Trophoblast cell (in vitro differentiated cells and primary cell): ENCODE measurements at places on chromosomes 5 and 9.

DNA sequence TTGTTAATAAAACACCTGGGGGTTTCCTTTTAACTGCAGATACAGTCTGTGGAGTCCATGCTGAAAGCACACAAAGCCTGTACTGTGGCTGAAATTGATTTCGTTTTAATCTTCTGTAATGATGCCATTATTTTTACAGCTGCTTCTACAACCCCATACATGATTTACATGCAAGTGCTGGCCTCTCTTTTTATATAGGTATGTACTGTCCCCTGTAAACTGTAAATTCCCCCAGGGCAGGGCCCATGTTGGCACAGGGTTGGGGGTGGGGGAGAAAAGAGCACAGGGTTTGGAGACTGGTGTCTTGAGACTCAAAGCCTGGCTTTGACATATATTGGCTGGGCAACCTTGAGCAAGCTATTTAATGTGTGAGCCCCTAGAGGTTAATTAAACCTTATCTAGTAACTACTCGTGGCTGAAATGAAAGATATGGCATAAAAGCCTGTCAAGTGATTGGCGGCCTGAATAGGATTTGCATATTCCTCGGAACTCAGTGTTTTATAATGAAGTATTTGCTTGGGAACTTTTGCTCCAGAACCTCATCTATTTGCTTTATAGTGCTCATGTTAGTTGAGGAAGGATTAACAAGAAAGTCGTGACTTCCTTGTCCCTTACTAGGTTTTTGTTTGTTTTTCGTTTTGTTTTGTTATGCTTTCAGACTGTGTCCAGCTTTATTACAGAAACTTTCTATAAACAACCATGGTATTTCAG lies 34.0 kb downstream of the KLF4 start:
- no peaks in the 10 kb centered on the region for H3K27me3 ChIP-seq
- DNase-seq = no peak
- no peak overlapping the region for H3K27ac ChIP-seq
- no peak overlapping the region for H3K4me3 ChIP-seq
- H3K4me1 ChIP-seq = peaks cover 4% of the 10 kb centered on the region
- no peaks in the 10 kb centered on the region for H3K36me3 ChIP-seq

GRCh38 chr5:105803431-105803830 lies 1867.3 kb downstream of the EFNA5 start:
- H3K27ac ChIP-seq = no peak overlapping the region
- H3K36me3 ChIP-seq = no peaks in the 10 kb centered on the region
- H3K4me3 ChIP-seq = no peak overlapping the region
- DNase-seq = no peak

DNA sequence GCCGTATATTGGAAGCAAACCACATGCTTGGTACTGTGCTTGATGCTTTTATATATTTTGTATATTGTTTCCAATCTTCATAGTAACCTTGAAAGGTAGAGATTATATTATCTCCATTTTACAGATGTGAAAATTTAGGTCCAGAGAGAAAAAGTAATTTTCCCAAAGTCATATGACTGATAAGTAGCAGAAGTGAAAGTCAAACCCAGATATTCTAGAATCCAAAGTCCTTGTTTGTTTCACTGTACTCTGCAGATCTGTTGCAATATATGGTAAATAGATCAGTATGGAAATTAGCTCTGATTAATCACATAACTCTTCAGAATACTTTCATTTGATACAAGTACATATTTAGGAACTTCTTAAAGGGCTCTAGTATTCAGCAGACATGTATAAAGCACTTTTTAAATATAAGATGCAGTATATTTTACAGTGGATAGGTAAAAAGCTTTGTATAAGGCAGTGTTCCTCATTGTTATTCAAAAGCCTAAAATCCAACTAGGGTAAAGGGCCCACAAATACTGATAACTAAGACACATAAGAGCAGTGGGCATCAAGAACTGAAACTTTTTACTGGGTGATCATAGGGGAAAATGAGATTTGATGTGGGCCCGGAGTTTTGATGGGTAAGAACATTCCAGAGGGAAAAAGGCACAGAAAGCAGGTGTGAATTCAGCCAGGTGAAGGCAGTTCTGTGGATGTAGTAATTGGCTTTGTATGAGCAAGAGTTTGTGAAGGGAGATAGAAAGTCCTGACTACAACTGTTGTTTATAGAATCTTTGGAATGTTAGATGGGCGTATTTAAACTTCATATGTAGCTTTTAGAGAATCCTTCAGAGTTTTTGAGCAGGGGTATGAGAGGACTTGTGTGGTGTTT lies 25.0 kb downstream of the NDFIP1 start:
- peak; percentile 81 for DNase-seq
- peaks cover 9% of the 10 kb centered on the region for H3K36me3 ChIP-seq
- no peaks in the 10 kb centered on the region for H3K4me1 ChIP-seq
- H3K27me3 ChIP-seq = no peaks in the 10 kb centered on the region
- no peak overlapping the region for H3K27ac ChIP-seq

DNA sequence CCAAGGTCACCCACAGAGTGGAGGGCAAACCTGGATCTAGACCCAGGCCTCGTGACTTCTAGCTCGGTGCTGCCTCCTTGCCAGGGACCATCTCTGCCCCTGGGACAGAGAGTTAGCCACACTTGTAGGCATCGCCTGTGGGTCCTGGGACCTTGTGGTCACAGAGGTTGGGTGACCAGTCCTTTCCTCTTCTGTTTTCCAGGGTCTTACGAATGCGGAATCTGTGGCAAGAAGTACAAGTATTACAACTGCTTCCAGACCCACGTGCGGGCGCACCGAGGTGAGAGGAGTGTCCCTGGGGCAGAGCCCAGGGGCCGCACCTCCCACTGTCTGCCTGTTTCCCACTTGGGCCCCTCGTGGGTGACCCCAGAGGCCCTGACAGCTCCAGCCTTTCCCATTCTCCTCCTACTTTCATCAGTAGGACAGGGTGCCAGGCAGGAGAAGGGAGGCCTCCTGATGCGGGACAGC lies 76.3 kb downstream of the AMBP start:
- H3K36me3 ChIP-seq = peaks cover 9% of the 10 kb centered on the region
- no peaks in the 10 kb centered on the region for H3K4me1 ChIP-seq
- DNase-seq = no peak
- H3K4me3 ChIP-seq = no peak overlapping the region
- H3K27me3 ChIP-seq = no peaks in the 10 kb centered on the region
- H3K27ac ChIP-seq = no peak overlapping the region

GRCh38 chr5:82719368-82719767 lies 357.8 kb downstream of the TMEM167A start:
- H3K27me3 ChIP-seq = no peaks in the 10 kb centered on the region
- no peak overlapping the region for H3K27ac ChIP-seq
- no peak overlapping the region for H3K4me3 ChIP-seq
- DNase-seq = no peak

DNA sequence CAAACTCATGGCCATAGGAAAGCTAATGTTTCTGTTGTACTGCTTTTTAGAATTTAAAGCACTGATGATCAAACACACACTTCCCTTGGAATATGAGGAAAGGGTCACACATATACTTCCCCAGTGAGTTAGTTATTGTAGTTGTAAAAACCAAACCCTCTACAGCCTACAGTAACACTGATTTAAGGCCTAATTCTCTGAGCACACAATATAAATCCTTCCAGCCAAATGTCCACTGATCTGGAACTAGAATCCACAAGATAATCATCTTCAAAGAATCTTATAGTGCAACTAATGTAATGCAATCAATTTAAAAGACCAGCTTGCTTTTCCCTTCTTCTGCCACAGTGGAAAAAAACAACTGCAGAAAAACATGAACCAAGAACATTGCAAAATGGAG lies 219.3 kb downstream of the CAAP1 start:
- no peaks in the 10 kb centered on the region for H3K4me1 ChIP-seq
- no peak for DNase-seq
- H3K4me3 ChIP-seq = no peak overlapping the region
- H3K27me3 ChIP-seq = no peaks in the 10 kb centered on the region

DNA sequence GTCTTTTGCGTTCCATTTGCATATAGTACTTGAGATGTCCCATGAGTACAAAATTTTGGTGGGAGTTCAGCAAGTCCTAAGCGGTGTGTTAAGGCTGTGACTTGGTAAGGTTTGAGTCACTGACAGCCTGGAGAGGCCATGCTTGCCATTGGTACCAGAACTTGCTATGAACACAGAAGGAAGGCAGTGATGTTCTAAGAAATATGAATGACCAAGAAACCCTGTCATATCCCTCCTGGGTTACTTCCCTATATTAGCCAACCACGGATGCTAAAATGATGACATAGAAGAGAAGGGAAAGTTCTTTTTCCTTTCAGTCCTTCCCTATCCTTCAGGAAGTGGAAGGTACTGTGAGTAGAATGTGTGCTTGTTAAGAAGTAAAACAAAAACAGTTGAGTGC lies 136.7 kb downstream of the GCNT1 start:
- no peaks in the 10 kb centered on the region for H3K4me1 ChIP-seq
- H3K36me3 ChIP-seq = no peaks in the 10 kb centered on the region
- H3K27ac ChIP-seq = no peak overlapping the region
- no peak overlapping the region for H3K4me3 ChIP-seq
- no peak for DNase-seq
- no peaks in the 10 kb centered on the region for H3K27me3 ChIP-seq

DNA sequence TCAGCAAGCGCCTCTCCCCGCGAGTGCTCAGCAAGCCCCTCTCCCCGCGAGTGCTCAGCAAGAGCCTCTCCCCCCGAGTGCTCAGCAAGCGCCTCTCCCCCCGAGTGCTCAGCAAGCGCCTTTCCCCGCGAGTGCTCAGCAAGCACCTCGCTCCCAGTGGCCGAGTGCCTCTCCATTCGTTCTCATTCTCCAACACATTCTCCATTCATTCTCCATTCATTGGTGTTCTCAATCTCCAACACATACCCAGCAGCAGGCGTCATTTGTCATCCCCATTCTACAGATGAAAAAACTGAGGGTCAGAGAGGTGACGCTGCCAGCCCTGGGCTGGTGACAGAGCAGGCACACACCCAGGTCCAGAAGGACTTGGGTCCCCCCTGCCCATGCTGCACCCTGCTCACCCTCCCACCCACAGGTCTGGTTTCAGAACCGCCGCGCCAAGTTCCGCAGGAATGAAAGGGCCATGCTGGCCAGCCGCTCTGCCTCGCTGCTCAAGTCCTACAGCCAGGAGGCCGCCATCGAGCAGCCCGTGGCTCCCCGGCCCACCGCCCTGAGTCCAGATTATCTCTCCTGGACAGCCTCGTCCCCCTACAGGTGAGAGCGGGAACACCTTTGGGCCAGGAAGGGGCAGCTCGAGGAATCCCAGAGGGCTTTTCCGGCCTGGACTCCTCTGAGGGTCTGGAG lies 32.5 kb downstream of the PTGES start:
- no peak overlapping the region for H3K27ac ChIP-seq
- H3K36me3 ChIP-seq = no peaks in the 10 kb centered on the region
- no peaks in the 10 kb centered on the region for H3K27me3 ChIP-seq
- DNase-seq = no peak

DNA sequence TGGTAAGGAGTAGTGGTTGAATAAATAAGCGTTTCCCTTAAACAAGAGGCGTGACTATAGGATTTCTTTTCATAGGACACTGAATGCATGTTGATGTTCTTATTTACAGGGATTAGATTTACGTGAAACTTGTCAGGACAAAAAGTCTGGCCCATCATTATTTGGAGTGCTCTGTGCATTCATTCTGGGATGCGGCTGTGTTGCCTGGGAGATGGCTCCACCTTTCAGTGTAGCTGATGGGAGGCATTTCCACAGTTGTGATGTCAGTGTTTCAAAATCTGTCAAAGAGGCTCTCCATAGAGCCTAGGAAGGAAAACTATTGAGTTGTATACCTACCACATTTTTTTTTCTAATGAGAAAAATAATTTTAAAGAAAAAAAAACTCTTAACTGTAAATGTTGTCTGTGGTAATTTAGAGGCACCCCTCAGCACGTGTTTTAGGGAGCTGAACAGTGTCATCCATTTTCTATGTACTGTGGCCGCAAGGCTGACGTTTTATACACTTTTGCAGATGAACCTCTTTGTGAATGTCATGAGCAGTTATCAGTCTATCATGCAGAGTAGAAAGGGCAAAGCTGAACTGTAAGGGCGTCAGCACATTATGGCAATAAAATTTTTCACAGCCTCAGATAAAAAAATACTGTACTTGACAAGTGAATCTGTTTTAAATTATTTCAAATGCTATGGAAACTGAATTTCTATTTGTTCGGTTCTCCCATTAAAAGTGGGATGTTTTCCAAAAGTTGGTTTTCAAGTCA lies 202.7 kb downstream of the PBX3 start:
- no peak overlapping the region for H3K4me3 ChIP-seq
- no peak for DNase-seq
- no peaks in the 10 kb centered on the region for H3K4me1 ChIP-seq

DNA sequence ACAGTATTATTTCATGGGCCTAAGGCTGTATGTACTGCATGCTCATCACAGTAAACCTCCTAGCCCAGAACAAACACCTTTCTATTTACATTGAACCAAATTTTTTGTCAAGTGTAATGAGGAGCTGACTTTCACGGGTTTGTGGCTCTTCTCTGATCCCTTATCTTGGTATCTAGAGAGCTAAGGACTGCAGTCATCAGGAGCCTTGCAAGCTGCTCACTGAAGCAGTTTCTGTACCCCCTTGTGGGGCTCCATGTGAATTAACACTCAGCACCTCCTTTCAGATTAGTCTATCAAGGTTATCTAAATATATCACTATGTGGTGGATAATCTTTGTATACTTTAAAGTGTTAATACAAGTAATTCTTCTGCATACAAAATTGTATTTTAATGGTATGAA lies 108.2 kb downstream of the AUH start:
- no peaks in the 10 kb centered on the region for H3K4me1 ChIP-seq
- no peak overlapping the region for H3K27ac ChIP-seq

DNA sequence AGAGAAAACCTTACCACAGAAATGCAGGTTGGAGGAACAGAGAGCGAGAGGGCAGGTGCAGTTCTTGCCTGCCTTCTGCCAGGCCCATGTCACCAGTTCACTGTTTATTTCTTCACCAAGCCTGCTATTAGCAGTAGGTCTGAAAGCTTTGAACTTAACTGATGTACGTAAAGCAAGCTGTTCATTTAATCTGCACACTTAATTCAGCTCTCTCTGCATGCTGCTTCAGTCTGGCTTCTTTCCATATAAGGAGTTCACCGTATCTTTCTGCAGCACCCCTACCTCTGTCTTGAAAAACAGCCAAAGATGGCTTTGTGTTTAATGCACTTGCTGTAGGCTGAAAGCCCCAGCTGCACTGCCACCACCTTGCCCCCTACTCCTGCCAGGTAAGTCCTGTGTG lies 205.1 kb downstream of the RAB3C start:
- no peaks in the 10 kb centered on the region for H3K36me3 ChIP-seq
- no peak overlapping the region for H3K27ac ChIP-seq
- H3K27me3 ChIP-seq = no peaks in the 10 kb centered on the region
- H3K4me3 ChIP-seq = no peak overlapping the region
- no peak for DNase-seq
- no peaks in the 10 kb centered on the region for H3K4me1 ChIP-seq

- H3K36me3 ChIP-seq = no peaks in the 10 kb centered on the region
- no peaks in the 10 kb centered on the region for H3K27me3 ChIP-seq
- no peaks in the 10 kb centered on the region for H3K4me1 ChIP-seq
- no peak overlapping the region for H3K4me3 ChIP-seq
These were observed 154.7 kb downstream of the KIAA0825 start for GRCh38 chr5:94463739-94464138.

- H3K36me3 ChIP-seq = no peaks in the 10 kb centered on the region
- H3K27me3 ChIP-seq = no peaks in the 10 kb centered on the region
- H3K4me1 ChIP-seq = peaks cover 3% of the 10 kb centered on the region
- H3K4me3 ChIP-seq = peak overlapping the region; percentile 26
- DNase-seq = no peak
- H3K27ac ChIP-seq = no peak overlapping the region
These were observed 101.4 kb downstream of the ARHGAP26 start for GRCh38 chr5:142871363-142872193.
